ENCODE measurements at places on chromosomes 3 and 15.

DNA sequence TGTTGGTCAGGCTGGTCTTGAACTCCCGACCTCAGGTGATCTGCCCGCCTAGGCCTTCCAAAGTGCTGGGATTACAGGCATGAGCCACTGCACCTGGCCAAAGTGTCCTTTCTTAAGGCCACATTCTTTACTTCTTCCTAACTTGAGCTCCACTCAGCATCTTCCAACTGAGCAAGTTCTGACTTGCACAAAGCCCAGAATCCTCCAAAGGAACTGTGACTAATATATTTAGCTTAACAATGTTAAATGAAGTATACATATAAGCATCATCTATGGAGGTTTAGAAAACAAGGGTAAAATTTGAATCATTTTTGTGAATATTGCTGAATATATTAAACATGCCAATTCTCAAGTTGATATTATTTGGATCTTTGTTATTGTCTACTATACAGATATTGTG is 93.7 kb downstream of the SHQ1 start:
- no peak for DNase-seq

DNA sequence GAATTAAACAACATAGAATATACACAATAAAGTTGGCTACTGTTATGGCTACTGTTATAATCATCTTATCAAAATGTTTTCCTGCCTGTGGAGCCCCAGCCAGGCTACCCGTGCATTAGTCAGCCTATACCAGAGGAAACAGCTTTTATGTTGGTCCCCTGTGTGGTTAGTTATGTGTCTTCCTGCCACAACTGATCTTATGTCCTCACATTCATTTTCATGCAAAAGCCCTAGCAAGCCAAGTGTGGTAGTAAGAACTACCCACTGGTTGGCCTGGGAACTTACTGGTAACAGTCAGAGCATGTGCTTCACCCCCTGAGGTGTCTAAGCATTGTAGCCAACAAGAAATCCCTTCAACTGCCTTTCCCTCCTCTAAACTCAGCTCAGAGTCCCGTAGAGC is 21.8 kb downstream of the MGLL start:
- no peak for DNase-seq

DNA sequence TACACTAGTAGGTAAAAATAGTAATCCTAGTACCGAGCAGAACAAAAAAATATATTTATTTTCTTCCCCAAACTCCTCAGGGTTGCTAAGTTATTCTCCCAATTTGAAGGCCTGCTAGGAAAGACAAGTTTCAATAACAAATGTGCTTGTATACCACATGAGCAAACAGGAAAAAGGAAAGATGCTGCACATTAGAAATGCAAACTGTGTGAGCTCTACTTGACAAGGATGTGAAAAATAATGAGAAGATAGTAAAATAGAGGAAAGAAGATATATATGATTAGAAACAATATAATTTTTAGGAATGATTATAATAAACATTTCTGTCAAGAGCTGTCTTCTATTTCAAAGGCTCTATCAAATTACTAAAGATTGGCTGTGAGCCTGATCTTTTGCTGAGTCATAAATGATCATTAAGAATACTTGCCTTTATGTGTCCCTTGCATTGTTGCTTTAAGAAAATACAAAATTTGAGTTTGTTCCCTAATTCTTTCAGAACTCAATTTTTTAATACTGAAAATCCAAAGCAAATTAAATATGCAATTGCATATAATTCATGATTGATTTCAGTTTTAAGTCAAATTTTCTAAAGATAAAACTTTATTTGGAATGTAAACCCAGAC is 174.2 kb downstream of the NEK10 start:
- DNase-seq: no peak

- DNase-seq: no peak
These were observed 397.4 kb upstream of the AZI2 start for GRCh38 chr3:28745916-28746617.

- no peak for DNase-seq
These were observed 54.5 kb downstream of the GABRG3 start for GRCh38 chr15:27025481-27025966.

DNA sequence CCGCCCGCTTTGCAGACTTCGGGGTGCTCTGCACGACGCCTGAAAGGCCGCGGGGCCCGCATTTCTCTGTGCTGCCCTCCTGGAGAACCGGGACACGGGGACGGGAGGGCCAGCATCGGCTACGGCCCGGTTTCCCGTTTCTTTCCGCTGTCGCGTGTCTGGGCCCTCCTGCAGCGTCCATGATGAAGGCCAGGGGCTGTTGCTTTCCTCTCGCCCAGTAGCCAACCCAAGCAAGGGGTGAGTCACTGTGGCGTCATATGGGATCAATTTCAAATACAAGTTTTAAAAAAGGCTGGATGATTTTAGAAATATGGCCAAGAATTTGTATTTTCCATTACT is 435 bp downstream of the SLC35G2 start:
- peak; percentile 83 for DNase-seq

- no peak for DNase-seq
These were observed 3.6 kb upstream of the TNK2 start for GRCh38 chr3:195911946-195912270.

DNA sequence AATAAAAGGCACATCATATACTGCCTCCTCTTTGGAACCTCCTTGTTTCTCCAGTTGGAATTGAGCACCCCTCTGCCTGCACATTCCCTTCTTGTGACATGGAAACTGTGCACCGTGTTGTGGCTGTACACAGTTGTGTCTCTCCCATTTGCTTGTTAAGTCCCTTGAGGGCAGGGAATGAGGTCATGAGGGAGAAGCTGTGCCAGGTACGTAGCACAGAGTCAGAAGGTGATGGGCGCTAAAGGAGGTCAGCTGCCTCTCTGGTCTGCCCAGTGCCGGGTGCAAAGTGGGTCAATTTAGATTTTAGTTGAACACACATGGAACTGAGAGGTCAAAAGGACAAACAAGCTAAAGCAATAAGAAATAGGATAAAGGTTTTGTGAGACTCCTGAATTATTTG is 124.4 kb downstream of the FAM43A start:
- no peak for DNase-seq

DNA sequence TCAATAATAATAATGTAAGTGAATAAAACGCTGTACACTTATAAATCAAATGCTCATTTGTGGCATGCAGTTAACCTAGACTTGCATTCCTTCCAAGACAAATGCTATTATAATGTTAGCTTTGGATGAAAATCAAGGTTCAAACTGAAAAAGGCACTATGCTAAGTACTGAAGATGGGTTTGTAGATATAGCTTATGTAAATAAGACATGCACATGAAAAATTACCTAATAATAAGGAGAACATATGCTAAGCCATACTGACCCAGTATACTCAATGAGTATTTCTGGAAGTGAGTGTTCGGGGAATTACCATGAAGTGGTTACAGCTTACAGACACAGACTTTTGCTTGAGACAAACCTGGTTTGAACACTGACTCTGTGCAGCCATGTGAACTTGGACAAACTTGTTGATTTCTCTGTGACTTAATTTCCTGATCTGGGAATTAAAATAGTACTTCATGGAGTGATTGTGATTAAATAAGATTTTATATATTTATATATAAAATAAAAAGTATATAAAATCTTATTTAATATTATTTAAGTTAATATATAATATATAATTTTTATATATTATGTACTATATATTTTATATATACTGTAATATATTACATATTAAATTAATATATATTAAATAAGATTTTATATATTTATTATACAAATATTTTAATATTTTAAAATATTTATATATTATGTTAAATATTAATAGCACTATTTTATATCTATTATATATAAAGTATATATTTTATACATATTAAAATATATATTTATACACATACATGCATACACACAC is 159.2 kb downstream of the ZPLD1 start:
- DNase-seq: no peak

DNA sequence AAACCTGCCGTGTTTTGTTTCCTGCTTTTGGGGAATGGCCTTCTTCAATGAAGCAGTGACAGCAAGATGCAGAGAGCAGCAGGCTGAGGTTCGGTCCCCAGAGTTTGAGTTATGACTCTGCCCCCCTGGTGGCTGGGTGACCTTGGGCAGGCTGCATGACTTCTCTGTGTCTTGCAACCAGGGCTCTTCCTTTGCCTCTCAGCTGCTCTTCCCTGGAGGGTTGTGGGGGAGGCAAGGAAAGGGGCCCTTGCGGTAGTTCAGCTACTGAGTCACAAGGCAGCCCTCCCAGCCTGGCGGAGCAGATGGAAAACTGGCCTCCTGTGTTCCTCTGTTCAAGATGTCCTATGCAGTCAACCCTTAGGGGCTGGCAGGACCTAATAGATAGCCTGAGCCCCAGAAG is 17.1 kb downstream of the CTXND1 start:
- DNase-seq: no peak

GRCh38 chr3:118792191-118792590 is 242.5 kb downstream of the IGSF11 start:
- no peak for DNase-seq

DNA sequence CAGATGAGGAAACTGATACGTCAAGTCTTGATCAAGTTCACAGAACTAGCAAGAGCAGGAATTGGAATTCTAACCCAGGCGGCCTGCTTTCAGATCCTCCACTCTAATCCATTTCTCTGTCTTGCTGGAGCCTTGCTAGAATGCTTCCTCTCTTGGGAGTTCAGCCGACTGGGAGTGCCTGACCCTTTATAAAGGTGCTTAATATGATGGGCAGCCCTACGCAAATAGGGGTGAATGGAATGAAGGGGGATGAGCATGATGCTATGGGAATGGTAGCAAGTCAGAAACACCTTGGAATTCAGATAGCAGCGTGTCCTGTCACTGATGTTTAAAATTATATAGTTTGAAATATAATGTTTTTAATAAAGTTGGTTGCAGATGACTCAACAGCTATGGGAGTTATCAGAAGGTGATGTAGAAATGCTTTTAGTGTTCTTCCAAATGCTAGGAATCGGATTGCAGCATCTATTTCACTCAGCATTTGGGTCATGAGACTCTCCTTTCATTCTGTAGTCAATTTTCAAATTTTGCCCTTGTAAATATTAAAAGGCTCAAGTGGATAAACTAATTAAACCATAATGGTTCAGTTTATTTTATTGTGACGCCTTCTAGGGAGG is 150.7 kb downstream of the FNDC3B start:
- DNase-seq: no peak

- peak; percentile 74 for DNase-seq
These were observed 296.6 kb upstream of the LMCD1 start for GRCh38 chr3:8204853-8205650.

DNA sequence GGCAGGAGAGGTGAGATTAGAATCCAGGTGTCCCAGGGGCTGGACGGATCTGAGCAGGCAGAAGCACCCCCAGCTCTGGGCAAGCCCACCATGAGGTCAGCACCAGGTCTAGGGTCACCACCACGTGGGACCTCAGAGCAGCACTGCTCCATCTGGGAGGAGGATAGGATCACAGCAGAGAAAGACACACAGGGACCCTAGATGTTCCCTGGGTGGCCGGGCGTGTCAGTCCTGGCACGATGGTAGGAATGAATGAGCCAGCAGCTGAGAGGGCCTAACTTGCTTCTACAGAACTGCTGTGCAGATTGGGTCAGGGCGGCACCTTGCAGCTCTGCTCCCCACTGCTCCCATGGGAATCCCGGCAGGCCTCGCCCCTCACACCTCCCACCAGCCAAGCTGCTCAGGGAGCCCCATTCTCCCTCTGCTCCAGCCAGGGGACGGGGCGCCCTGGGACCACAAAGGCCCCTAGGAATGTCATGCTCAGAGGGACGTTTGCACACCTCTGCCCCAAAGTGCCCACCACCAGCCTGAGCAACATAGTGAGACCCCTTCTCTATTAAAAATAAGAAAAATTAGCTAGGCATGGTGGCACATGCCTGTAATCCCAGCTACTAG is 66.3 kb downstream of the ZNF445 start:
- no peak for DNase-seq

- peak; percentile 75 for DNase-seq
These were observed 179.3 kb upstream of the CHRM5 start for GRCh38 chr15:33788906-33789540.

- DNase-seq: no peak
These were observed 56.2 kb upstream of the GLCE start for GRCh38 chr15:69104050-69104750.

GRCh38 chr3:153277029-153277428 is 115.0 kb downstream of the RAP2B start:
- DNase-seq: no peak

- peak; percentile 79 for DNase-seq
These were observed 22.7 kb downstream of the MGLL start for GRCh38 chr3:127799476-127800222.

DNA sequence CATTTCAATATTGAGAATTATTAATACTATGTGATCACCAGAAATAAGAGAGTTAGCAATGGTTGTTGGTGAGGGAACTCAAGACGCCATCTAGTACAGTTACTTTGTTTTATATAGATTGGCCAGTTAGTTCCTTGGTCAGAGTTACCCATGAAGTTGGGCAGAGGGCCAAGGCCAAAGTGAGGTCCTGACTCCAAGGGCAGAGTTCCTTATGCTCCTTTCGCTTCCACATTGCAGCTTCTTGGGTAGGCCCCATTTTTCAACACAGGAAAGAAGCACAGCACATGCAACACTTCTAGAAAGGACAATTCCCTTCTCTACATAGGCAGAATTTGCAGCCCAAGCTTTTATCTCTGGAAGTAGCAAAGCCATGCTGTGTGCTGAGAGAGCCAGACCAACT is 178.6 kb downstream of the KCNAB1 start:
- DNase-seq: no peak

DNA sequence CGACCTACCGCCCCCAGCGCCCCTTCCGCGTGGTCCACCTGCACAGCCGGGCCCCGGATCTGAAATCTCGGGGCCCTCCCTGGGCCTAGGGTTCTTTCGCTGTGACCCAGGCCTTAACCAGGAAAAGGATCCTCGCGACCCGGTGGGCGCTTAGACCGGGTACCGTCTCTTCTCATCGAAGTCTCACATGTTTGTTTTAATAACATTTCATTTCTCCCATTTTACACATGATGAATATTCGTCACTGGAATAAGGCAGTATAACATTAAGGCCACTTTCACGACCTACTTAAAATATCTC is 277 bp upstream of the DALRD3 start:
- DNase-seq: no peak

GRCh38 chr3:49025005-49025792 is 3.3 kb downstream of the NDUFAF3 start:
- no peak for DNase-seq

DNA sequence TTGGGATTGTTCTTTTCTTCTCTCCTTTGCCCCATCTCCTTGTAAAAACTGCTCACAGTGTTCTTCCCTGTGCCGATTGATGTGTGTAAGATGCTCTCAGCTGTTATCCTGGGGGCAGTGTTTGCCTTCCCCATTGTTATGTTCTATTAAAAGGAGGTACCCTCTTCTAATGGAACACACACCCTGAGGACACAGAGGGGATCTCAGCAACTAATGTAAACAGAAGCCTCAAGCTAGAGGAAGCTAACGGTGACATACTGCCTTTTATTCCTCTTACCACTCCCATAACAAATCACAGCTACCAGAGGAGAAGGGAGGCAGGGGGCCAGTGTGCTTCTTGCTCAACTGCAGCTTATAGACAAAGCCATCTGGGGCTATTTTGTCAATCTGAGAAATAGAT is 2.2 kb downstream of the TAGLN3 start:
- no peak for DNase-seq

- DNase-seq: no peak
These were observed 181.6 kb downstream of the ADAMTSL3 start for GRCh38 chr15:83835479-83835878.
